WERI-Rb-1 (cell line): ENCODE measurements at places on chromosomes 16 and 17.

DNA sequence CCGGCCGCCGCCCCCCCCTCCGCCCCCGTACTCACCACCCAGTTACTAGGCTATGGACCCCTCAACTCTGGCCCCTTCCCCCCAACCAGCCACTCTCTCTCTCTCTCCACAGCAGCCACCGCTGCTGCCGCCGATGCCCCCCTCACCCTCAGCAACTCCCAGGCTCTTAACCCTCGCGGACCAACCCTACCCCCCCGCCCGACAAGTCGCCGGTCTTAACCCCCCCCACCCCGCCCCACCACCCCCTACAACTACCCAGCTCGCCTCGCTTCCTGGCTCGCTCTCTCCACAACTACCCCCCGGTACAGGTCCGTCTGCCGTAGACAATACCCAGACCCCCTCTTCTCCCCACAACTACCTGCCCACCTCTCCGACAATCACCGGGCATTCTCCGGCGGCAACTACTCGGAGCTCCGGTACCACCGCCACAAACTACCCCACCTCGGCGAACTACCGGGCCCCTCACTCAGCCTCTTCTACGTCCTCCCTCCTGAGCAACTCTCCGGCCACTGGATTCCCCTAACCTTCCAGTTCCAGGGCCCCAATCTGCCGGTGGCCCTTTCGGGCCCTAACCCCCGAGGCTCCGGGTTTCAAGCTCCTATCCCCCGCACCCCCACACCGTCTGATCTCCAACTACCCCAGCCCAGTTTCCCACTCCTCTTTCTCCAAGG lies 702 bp downstream of the PHF23 start:
- DNase-seq: peak; percentile 55

- DNase-seq: peak; percentile 88
Measured at GRCh38 chr17:7561589-7562207, at the start of gene SENP3. SENP3 (plus strand) TSS chr17:7561919; CDS start chr17:7563077, 1,158 bp downstream.

- DNase-seq: no peak
Measured at GRCh38 chr16:21619765-21620425, 20.5 kb downstream of the METTL9 start.

DNA sequence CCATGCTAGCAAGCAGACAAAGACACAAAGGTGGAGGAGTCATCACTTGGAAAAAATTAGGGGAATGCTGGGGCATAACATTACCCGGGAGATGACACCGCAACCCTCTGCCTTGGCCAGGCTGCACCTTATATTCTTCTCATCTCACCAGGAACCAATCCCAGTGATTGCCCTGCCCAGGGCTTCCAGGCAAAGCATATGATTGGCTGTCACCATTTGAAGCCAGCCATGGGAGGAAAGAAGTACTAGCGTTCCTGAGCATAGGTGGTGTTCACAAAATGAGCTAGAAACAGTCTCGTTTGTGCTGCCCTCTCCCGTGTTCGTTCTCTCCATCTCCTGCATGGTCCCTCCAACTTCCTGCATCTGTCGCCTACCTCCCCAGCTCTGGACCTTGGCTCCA lies 29.6 kb downstream of the TEKT5 start:
- no peak for DNase-seq

- no peak for DNase-seq
Measured at GRCh38 chr17:77839698-77840512, 118.6 kb upstream of the TNRC6C start.

DNA sequence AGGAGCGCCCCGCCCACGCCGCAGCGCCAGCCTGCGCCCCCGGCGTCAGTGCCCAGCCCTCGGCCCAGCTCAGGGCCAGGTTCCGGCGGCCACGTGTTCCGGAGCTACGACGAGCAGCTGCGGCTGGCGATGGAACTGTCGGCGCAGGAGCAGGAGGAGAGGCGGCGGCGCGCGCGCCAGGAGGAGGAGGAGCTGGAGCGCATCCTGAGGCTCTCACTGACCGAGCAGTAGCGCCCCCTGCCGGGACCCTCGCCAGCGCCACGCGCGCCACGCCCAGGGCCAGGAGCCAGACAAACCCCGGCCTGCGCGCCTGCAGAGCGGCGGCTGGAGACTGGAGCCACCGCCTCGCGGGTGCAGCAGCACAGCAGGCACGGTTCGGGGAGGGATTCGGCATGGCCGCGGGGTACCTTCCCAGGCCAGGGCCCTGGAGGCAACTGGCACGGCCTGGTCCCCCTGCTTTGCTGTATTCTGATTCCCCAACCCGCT lies 9.3 kb downstream of the CORO6 start:
- no peak for DNase-seq

- DNase-seq: no peak
Measured at GRCh38 chr16:2898831-2899563, 12.7 kb upstream of the FLYWCH1 start.

- DNase-seq: no peak
Measured at GRCh38 chr17:81998212-81998611, 20.8 kb downstream of the ASPSCR1 start.

GRCh38 chr17:6576038-6576785 lies 19.9 kb upstream of the PITPNM3 start:
- DNase-seq: no peak

GRCh38 chr17:42603318-42603717 lies 5.9 kb downstream of the RETREG3 start:
- no peak for DNase-seq

- no peak for DNase-seq
Measured at GRCh38 chr16:17408296-17408695, 62.5 kb downstream of the XYLT1 start.

DNA sequence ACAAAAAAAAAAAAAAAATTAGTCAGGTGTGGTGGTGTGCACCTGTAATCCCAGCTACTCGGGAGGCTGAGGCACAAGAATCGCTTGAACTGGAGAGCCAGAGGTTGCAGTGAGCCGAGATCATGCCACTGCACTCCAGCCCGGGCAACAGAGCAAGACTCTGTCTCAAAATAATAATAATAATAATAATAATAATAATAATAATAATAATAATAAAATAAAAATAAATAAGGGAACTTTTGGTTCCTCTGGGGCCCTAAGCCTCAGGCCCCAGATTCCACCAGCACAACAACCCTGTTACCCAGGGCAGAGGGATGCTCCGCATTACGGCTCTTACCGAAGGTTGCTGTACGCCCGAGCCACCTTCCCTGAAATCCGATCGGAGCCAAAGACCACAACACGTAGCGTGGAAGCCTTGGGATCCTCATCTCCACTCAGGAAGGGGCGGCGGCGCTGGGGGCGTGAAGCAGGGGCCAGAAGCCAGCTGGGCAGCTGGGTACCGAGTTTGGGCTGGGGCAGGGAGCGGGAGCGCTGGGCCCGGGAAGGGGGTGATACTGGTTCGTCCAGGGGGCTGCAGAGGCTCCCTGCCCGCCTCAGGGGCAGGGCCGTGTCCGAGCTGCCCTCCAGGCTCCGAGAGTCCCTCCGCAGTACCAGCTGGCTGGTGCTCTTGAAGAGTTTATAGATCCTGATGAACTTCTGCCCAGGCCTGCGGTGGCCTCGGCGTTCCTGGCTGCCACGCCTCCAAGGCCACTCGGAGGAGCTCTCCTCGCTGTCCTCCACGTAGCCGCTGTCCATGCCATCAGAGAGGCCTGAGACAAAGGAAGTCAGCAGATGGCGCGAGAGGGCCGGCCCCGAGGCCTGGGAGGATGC lies 20.6 kb upstream of the PIK3R6 start:
- DNase-seq: peak; percentile 94

- DNase-seq: no peak
Measured at GRCh38 chr17:45228763-45229539, 7.3 kb downstream of the FMNL1 start.

- no peak for DNase-seq
Measured at GRCh38 chr16:22217890-22218730, 12.0 kb downstream of the EEF2K start.

- peak; percentile 77 for DNase-seq
Measured at GRCh38 chr17:78040440-78041385, 82.2 kb downstream of the TNRC6C start.

GRCh38 chr17:9383826-9384225 lies 191.8 kb downstream of the STX8 start:
- DNase-seq: no peak

- DNase-seq: peak; percentile 99
Measured at GRCh38 chr17:42107597-42108576, 4.6 kb downstream of the DHX58 start.

DNA sequence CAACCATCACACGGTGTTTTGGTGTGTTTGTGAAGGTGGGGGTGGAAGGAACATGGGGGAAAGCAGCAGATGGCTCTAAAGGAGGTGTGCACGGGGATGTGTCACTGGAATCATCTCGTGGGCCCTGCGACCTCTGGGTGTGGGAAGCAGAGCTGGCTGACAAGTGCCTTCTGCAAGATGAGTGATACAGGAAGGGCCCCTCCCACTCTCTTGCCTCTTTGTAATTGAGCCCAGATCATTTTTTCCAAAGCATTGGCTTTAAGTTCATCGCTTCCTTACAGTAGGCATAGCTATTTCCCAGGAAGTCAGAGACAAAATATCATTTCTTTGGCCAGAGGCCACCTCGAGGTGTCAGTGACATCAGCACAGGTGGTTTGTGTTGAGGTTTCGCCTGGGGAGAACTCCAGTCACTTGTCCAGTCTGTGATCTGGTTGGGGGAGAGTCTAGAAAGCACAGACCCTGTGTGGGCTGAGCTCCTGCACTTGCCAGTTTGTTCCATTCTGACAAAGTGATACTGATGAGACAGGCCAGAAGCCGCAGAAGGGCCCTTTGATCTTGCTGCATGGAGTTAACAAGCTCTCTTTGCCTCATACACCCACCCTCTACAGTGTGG lies 20.6 kb upstream of the SNTB2 start:
- DNase-seq: no peak

GRCh38 chr16:13510425-13511151 lies 409.4 kb upstream of the ERCC4 start:
- no peak for DNase-seq
